D341Med (cell line): ENCODE measurements at places on chromosomes 3 and 15.

DNA sequence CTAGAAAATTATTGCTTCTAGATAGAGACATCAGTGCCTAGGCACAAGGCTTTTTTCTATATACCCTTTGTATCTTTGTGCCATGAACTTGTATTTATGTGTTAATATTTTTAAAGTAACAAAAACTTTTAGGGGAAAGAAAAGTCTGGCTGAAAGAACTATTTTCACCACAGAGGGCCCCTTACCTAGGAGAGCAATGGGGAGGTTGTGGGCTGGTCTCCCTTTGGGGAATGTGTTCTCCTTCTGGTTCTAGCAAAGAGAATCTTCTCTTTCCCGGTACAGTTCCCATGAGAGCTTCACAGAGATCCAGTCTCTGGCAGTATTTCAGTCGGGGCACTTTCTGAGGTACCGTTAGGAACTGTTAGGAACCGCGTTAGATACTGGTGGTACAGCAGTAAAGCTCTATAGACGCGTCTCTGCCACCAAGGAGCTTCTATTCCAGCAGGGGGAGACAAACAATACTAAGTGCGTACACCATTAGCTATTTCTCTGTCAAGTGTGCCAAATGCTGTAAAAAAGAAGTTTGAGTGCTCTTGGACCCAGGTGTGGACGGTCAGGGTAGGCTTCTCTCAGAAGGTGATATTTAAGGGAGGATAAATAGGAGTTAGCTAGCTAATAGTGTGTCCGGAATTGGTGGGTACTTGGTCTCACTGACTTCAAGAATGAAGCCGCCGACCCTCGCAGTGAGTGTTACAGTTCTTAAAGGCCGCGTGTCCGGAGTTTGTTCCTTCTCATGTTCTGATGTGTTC, 4.6 kb upstream of the EPB42 start:
- DNase-seq, result peak; percentile 63

- peak; percentile 68 for DNase-seq
These were observed 23.3 kb downstream of the CCDC13 start for GRCh38 chr3:42749753-42750231.

DNA sequence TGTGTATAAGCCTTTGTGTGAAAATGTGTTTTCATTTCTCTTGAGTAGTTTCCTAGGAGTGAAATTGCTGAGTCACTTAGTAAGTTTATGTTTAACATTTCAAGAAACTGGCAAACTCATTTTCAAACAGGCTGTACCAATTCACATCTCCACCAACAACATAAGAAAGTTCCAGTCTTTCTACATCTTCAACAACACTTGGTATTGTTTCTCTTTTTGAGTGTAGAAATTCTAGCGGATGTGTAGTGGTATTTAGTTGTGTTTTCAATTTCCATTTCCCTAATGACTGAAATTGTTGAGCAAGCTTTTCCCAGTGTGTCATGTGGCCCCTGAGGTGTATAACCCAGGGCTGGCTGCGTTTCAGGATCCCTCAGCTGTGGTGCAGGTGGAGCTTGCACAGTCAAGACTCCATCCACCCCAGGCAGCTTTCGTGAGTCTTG, 258.5 kb downstream of the PDCD6IP start:
- DNase-seq, result no peak

DNA sequence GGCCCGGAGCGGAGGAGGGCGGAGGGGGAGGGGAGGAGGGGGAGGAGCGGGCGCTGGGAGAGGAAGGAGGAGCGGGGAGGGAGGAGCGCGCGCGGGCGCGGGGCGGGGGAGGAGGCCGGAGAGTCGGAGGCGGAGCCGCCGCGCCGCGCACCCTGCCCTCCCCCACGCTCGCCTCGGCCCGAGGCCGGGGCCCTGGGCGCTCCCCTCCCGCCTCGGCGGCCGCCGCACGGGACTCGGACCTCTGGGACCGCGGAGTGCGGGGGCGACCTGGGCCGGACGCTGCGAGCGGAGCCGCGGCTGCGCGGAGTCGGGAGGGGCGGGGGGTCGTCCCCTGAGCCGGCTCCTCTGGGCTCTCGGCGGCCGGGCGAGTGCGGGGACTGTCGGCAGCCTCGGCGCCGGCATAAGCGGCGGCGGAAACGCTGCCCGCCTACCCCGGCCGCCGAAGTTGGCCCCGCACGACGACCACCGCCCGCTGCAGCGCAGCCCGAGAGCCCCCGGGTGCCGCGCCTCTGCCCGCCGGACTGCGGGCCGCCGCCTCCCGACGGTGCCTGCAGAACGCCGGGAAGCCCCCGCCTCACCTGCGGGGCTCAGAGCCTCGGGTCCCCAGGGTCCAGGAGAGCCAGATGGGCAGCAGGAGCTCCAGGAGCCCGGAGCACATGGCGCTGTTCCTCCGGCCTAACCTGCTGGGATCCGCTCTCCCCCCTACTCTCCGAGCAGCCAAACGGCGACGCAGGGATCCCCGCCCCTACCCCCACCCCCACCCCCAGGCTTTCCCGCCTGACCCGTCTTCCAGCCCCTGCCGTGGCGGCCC, 406 bp upstream of the GABRB3 start:
- peak; percentile 93 for DNase-seq

- DNase-seq, result no peak
These were observed 108.8 kb downstream of the RAB11A start for GRCh38 chr15:65978110-65978509.

DNA sequence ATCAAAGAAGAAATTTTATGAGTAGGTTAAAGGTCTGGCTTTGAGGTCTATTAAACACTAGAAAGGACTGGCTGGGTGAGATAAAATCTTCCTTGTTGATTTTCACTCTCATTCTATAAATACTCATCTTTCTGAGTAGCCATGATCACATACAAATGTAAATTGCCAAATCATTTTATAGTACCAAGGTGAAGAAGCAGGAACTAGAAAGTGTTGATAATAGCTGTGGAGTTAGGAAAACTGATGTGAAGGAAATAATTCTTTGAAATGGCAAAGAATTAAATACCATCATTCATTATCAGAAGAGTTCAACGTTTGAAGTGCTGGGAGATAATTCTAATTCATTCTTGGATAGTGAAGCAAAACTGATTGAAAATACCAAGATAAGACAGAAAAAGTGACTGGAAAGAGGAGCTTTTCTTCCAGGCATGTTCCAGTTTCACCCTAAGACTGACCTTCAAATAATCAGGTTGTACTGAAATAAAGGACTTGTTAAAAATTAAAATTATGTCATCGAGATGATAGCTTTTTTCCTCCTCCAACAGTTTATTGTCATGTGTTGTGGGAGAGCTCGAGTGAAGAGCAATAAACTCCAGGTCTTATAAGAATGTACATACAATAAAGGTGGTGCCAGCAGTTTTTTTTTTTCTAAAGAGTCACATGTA, 17.4 kb downstream of the THBS1 start:
- no peak for DNase-seq

DNA sequence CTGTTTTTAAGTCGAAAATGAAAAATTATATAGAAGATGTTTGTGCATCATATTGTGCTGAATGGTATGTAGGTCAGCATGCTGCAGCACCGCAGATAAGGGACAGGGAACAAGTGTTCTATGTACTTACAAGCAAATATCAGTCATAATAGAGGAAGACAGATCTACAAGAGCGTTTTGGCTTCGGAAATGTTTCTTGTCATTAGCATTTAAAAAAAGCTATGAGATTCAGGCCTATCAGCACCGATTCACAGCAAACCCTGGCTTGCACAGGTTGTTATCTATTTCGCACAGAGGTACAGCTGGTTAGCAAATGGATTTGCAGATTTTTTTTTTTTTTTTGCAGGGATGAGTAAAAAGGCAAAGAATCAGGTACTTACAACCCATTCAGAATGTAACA, 204.2 kb upstream of the TBC1D5 start:
- DNase-seq, result no peak

GRCh38 chr15:42375252-42375651, 16.0 kb downstream of the CAPN3 start:
- no peak for DNase-seq

GRCh38 chr3:133674290-133674919, 12.7 kb upstream of the TOPBP1 start:
- peak; percentile 59 for DNase-seq

GRCh38 chr15:52288051-52288942, 7.3 kb downstream of the MYO5C start:
- no peak for DNase-seq

- DNase-seq, result no peak
These were observed 138.7 kb upstream of the CBLB start for GRCh38 chr3:106007512-106007911.

GRCh38 chr3:14280326-14280725, 101.7 kb downstream of the LSM3 start:
- no peak for DNase-seq

DNA sequence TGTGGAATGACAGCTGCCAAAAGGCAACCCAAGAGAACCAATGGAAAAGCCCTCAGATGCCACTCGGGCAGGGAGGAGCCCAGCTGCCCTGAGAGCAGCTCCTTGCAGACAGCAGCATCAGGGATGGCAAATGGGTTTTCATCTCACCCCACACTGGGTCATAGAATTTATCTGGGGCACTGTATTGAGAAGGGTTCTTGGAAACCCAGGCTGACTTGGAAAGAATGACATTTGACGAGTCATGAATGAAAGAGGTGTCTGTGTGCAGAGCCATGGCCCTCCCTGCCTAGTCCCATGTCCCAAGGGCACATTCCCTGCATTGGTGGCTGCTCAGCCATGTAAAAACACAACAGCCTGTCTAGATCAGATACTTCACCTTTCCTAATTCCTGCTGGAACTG, 157.9 kb upstream of the BHLHE40 start:
- no peak for DNase-seq

DNA sequence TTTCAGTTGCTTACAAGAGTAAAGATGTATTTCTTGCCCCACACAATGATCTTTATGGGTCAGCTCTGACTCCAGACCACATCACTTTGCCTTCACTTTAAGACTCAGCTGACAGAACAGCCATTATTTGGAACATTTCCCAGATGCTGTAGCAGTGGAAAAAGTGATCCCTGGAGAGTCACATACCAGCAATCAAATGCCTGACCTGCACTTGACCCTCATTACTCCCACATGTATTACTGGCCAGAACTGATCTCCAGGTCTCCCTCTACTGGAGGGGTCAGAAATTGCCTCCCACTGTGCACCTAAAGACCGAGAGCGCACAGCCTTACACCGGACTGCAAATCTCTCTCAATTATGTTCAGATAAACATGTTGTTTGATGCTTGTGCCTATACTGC, 88.6 kb upstream of the ZNF385D start:
- DNase-seq, result no peak

DNA sequence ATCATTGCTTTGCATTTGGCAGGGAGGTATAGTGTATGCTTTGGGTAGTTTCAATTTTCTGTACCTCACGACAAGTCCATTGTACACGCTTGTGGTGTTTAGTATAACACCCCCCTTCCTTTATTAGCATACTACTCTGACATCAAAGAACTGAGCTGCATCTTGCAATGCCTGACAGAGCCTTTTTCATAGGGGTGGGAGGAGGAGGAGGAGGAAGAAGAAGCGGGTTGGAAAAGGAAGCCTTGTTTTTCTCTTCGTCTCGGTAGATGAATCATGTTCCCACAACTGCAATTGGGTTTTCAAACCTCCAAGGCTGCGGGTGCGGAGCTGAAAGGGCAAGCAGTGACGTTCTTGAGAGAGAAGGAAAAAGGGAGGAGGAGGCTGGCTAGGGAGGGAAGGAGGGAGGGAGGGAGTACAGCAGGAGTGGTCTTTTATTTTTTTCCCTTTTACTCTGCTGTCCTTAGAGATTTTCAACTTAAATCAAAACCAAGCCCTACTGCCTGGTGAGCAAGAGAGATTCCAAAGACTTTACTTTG, 175.7 kb downstream of the KLHL25 start:
- no peak for DNase-seq

GRCh38 chr3:145906755-145907154, 254.2 kb downstream of the PLOD2 start:
- no peak for DNase-seq

DNA sequence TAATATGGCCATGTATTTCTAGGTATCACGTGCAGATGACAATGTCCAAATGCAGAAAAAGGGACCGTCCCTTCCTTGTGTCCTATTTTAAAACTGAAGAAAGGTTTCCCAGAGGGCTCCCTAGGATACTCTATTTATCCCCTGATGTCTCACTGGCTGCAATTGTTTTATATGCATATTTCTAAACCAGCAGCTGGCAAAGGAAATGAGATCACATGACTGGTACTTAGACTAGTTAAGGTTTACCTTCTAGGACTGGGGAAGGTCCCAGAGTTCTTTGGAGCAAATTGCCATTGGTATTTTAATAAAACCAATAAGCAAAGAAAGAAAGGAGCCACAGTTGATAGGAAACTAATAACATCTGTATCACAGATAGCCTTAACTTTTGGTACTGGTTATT, 29.5 kb downstream of the GTF2E1 start:
- DNase-seq, result no peak

DNA sequence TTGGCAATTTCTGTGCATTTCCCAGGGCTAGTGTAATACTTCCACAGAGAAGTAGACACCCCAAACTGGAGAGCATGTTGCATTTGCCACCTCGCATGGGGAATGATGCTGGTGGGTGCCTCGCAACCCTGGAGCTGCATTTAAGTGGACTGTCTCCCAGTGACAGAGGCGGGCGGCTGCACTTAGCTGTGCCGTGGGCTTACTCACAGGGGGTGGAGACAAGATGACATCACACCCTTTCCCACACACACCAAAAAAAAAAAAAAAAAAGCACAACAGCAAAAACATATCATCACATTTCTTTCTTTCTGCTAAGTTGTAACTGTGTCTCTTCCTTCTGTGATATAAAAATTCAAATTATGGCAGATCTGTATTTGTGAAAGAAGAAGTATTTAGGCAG, at the start of gene ABI3BP:
Gene ABI3BP (minus strand): TSS at position 113 of the 400 bp plus-strand sequence. CDS start 37 bp downstream, at position 76.
- DNase-seq, result no peak

- DNase-seq, result no peak
These were observed 53.7 kb downstream of the THRB start for GRCh38 chr3:24440760-24441464.

DNA sequence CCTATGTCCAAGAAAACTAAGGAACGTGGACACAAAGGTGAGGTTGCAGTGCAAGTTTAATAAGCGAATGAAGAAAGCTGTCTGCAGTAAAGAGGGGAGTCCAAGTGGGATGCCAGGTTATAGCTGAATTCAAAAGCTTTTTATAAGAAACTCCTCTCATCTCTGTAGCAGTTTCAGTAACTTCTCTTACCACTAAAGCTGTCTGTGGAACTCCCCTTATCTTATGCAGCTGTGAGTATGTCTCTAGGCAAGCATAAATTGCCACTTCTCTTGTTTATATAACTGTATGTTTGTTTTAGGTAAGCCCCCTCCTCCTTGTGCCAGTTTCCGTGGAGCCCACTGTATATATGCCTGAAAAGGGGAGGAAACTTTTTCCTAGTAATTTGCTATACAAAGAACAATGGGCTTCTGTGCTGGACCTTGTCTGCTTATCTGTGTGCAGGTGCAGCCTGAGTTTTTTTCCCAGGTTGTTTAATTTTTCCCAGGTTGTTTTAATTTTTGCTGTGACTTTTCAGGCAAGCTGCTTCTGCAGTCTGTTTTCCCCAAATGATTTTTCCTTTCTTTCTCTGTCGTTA, 875.1 kb upstream of the EPHA6 start:
- DNase-seq, result no peak
